ENCODE measurements at places on chromosomes 2 and 18.

DNA sequence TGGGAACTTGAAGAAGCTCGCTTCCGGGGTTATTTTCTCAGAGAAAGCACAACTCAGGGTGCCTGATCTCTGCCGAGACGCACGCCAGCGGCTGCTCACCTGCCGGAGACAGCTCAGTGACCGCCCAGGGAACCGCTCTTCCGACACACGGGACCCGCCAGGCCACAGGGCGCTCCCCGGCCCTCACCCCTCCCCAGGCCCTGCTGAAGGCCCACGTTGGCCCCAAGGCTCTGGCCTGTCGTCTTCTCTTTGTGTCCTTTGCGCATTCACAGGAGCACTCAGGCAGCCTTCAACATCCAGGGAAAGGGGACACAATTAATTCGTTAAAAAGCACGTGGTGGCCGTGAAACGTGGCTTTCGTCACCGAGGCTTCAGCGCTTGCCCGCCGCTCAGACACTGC, 276.3 kb upstream of the SALL3 start:
- no peak for DNase-seq

GRCh38 chr18:44726059-44726421, 45.4 kb downstream of the SETBP1 start:
- DNase-seq = no peak

DNA sequence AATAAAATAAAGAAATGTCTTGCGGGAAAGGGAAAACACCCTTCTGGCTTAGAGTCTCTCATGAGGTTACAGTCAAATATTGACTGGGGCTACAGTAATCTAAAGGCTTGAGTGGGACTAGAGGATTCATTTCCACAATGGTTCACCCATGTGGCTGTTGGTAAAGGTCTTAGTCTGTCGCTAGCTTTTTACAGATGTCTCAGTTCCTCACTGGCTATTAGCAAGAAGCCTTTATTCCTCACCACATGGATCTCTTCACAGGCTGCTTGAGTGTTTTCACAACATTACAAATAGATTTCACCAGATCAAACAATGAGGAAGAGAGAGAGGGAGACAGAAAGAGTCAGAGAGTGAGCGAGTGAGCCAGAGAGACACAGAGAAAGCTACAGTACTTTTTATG, 8.3 kb upstream of the ZC3H15 start:
- no peak for DNase-seq

GRCh38 chr2:3222636-3223035, 155.0 kb downstream of the EIPR1 start:
- no peak for DNase-seq

DNA sequence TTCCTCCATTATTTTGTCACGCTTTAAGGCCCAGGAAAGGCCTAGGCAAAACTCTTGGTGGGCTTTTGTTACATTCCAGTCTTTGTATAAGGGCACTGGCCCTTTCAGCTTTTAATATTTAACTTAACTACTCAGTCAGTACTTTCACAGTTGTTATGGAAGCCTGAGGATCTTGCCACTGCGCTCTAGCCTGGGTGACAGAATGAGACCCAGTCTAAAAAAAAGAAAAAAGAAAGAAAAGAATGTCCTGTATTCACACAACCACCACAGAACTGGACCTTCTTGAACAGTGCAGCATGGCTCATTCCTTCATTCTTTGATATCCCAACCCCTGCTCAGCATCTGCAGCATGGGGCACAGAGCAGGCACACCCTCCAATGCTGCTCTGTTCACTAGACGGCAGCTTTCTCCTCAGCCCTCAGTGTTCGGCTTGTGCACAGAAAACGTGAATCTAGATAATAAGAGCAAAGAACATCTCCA, 93.4 kb upstream of the MSH2 start:
- no peak for DNase-seq

- no peak for DNase-seq
Observed at GRCh38 chr2:175353275-175353674, 171.8 kb upstream of the ATP5MC3 start.

DNA sequence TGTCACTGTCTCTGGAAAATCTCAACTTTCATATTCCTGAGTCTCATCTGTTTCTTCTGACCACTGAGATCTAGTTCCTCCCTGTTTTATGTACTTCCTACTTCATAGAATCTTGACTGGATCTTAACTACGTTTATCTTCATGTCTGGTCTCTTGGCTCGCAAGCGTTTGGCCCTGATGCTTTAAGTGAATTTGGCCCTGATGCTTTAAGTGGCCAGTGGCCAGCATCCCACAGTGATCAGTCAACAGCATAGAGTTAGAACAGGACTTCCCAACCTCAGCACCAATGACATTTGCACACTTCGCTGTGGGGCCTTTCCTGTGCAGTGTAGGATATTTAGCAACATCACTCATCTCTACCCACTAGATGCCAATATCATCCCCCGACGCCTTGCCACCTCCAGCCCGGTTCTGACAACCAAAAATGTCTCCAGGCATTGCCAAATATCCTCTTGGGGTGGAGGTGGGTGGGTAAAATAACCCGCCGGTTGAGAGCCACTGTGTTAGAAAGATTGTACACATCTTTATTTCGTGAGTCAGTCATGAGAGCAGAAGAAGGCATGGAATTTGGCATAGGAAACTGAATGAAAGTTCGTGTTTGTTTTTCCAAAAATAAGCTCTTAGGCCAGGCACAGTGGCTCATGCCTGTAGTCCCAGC, 12.2 kb downstream of the TM4SF20 start:
- no peak for DNase-seq

DNA sequence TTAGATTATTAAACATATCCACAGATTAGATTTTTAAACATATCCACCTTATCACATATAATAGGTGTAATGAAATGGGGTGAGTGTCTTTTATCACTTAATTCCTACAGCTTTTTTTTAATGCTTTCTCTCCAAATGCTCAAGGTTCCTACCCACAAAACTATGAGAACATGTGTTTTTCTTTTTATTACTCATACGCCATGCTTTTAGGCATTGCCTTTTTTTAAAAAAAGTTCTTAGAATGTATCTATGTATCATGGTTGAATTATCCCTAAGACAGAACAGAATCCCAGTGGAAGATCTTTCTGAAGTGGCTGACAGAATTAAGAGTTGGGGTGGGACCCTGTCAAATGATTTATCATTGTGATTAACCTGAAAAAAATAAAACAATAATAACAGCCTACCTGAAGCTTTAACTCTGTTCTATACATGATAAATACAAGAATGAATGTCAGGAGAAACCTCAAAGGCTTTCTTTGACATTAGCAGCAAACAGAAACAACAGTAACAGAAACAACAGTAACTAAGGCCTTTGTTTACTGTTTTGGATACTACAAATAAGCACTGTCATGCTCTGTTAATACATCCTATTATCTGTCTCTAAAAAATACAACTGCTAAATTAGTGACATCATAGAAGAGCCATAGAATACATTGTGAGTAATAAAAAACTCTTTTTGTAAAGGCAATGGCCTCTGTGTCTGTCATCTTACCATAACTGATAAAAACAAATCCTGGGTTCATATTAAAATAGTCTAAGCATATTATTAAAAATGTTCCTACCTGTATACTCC, 4.1 kb upstream of the ZNF397 start:
- no peak for DNase-seq

DNA sequence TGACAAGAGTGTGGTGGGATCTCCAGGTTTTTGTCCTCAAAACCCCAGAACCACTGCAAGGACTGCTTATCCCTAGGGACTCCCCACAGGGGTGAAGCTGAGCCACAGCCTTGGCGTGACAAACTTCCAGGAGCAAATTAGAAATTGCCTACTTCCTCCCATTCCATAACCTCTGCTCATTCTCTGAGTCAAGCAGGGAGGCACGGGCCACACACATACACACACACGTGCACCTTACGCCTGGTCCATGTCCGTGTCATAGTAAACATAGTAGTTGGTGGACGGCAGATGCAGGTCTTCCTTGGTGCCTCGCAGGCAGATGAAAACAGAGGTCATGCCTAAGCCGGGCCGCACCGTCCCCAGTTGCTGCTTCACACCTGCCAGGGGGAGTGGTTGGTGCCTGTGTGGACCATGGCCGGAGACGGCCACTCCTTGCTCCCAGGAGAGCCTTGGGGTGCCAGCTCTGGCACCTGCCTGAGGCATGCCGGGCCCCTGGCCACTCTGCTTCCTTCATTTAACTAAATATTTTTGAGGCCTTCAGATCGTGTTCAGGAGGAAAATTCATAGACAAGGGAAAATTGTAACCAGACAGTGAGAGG, 9.9 kb downstream of the RETSAT start:
- no peak for DNase-seq

- DNase-seq = no peak
Observed at GRCh38 chr2:79585701-79586433, 73.0 kb downstream of the CTNNA2 start.

DNA sequence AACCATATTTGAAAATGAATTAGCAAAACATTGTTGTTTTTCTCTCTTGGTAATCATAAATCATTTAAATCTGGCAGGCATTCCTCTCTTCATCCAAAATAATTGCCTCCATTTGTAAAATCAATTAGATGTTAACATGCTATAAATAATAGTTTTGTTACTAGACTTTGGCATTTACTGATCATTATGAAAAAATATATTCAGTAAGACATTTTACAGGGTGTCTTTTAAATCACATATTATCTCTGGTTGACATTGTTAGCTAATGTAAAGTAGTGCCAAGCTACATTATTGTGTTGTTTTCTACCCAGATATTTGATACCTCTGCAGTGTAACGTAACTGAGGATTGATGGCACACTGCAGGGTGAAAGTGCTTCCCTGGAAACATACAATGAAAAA, 31.8 kb upstream of the DLX1 start:
- no peak for DNase-seq

GRCh38 chr18:78873926-78874500, 105.6 kb upstream of the SALL3 start:
- DNase-seq = no peak

DNA sequence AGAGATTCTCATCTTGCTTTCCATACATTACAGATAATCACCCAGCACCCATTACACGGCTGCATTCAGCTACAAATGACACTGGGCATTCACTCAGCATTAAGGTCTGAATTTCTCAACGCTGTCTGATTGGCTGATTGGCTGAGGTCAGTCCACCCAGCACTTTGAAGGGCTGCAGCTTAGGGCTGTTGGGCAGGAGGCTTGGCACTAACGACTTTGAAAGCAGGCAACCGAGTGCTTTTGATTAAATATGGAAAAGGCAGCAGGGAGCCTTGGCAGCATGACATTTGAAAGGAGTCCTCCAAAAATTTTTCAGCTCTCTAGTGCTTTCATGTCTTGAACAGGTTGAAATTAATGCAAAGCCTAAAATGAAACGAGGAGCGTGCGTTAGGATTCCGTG, 253.0 kb downstream of the DCDC2C start:
- DNase-seq = no peak

- DNase-seq = no peak
Observed at GRCh38 chr2:234974501-234975385, 22.9 kb downstream of the SH3BP4 start.

GRCh38 chr2:239119346-239120126, 271.7 kb downstream of the TWIST2 start:
- no peak for DNase-seq

DNA sequence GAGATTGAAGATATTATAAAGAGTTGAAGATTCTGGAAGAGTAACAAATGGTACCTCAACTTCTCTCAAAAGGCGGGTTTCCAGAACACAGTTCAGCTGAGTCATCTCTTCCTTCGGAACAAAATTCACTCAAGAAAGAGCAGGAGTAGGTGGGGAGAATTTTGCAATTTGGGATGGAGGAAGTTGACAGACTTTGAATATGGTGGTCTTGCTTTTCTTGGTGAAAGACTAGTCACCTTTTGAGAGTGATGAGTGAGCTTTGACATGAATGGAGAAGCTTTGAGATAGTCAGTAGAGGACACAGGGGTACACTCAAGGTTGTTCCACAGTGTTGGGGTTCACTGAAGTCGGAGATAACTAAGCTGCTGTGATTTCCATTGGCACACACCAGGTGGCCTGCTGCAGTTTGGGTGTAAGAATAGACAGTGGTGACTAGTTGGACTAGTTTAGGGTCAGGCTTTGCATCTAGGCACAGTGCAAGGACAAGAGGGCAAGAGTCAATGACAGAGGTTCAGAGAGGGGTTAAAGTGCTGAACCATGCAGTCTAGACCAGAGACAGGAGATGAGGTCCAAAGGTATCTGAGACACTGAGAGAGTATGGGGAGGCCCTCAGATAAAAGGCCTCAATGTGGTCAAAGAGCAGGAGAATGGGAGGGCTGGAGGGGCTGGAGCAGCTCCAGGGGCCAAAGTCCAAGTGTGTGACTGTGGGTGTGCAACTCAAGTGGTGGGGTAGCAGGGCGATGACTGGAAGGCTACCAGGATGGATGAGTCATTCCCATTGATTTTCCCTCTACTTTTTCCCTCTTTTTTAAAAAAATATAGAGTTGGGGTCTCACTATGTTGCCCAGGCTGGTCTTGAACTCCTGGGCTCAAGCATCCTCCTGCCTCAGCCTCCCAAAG, 7.7 kb downstream of the CCL20 start:
- DNase-seq = no peak

DNA sequence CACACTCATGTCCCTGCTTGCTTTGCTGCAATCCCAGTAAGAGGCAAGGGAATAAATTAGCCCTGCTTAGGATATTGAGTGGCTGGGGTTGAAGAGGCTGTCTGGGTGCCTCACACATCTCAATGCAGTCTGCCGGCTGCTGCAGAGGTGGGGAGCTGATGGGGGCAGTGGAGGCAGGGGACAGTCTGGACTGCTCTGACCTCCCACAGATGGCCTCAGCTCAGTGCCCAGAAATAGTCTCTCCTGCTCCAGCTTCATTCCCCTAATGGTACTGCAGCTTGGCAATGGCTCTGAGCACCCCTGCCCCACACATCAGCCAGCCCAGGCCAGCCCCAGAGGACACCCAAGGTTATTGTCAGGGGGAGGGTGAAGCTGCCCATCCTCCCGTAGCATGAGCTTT, 21.5 kb upstream of the TNS1 start:
- no peak for DNase-seq

- no peak for DNase-seq
Observed at GRCh38 chr2:111537078-111537655, 346.8 kb downstream of the ANAPC1 start.

GRCh38 chr2:9703085-9703678, 72.4 kb upstream of the YWHAQ start:
- no peak for DNase-seq

DNA sequence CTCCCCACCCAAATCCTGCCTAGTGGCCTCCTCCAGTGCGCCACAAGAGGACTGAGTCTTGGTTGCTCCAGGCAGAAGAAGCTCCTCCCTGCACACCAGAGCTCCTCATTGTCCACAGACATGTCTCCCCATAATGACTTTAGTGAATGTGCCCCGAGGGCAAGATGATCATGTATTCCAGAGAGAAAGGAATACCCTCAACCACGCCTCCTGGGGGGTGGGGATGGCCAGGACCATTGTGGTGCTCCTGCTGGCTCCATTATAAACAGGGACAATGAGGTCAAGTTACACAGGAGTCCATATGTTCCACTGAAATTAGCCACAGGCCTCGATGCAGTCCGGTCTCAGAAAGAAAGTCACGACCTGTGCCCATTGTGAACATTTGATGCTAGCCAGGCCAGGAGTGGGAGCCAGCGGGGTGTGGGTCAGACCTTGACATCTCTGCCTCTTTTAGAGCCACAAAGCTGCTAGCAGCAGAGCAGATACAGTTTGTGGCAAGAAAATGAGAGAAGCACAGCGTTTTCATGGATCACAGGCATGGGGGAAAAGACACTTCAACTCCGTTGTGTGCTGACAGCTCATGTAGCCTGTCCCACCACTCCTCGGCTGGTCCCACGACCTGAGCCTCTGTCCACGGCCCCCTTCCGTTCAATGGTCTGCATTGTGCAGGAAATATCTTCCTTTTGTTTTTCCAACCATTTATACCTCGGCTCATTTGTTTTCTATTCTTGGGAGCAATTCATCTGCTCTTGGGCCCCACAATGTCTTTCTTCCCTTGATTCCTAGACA, 70.7 kb upstream of the FZD7 start:
- DNase-seq = no peak

All from NCI-H510A treated with DMSO at 0.1 percent for 48 hours (cell line).